Globus pallidus (tissue), 1 donor: ENCODE measurements at places on chromosomes 4 and X.

GRCh38 chr4:88070031-88070430 lies 62.6 kb downstream of the PKD2 start:
- no peak for DNase-seq

DNA sequence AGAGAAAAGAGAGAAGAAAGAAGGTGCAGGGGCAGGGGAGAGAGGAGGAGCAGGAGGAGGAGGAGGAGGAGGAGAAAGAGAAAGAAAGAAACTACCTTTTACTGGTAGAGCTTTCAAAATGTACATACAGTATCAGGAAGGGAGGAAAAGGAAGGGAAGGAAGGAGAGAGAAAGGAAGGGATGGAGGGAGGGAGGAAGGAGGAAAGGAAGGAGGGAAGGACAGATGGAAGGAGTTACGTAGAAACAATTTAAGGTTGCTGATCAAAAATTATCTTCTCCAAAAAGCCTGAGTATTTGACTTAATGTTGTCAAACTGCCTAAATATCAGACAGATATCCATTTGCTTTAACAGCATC lies 13.4 kb downstream of the TBC1D9 start:
- DNase-seq, result no peak

DNA sequence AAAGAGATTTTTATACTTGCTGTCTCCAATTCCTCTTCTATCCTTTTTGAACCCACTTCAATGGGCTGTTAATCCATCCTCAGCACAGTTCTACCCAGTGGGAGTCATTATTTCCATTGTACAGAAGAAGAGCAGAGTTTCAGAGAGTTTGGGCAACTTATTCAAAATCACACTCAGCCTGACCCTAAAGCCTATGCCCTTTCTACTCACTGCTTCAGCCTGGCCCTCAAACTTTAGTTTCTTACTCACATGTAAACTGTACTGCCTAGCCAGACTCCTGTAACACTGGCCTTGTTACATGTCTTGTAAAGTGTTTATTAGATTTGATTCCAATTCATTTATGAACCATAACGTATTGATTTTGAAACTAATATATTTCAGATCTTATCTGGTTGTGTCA lies 25.1 kb upstream of the USO1 start:
- DNase-seq, result no peak

DNA sequence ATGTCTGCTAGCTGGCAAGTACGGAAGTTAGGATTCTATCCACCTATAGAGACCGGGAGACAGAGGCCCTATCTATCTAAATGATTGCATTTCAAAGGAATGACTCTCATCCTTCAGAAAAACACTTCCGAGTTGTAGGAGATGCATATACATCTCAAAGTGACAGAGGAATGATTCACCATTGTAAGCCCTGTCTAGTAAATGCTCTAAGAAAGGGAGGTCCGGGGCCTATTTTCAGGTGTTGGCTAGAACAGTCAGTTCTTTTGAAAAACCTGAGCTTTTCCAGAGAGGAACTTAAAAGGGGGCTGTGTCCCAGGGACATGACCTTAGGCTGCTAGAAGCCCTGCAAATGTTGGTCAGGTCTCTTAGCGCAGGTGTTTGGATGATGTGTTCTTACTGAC lies 262.9 kb upstream of the IL1RAPL1 start:
- DNase-seq, result no peak

- no peak for DNase-seq
Observed at GRCh38 chrX:36160081-36160480, 240.5 kb downstream of the CFAP47 start.

DNA sequence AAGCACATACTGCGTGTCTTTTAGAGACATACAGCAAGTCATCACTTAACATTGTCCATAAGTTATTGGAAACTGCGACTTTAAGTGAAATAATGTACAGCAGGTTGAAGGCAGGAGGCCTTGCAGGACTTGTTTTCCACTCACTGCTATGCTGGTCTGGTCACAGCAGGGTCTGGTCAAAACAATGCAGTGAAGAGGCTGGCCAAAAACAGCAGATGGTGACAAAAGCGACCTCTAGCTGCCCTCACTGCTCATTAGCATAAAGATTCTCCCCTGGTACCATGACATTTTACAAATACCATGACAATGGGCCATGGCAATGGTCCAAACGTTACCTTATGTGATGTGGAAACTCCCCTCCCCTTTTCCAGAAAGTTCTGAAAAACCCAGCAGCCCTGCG lies 1283.6 kb downstream of the FSTL5 start:
- no peak for DNase-seq

GRCh38 chrX:46587158-46587557 lies 13.6 kb downstream of the CHST7 start:
- DNase-seq, result no peak

- DNase-seq, result no peak
Observed at GRCh38 chr4:174495626-174496025, 26.7 kb downstream of the HPGD start.

DNA sequence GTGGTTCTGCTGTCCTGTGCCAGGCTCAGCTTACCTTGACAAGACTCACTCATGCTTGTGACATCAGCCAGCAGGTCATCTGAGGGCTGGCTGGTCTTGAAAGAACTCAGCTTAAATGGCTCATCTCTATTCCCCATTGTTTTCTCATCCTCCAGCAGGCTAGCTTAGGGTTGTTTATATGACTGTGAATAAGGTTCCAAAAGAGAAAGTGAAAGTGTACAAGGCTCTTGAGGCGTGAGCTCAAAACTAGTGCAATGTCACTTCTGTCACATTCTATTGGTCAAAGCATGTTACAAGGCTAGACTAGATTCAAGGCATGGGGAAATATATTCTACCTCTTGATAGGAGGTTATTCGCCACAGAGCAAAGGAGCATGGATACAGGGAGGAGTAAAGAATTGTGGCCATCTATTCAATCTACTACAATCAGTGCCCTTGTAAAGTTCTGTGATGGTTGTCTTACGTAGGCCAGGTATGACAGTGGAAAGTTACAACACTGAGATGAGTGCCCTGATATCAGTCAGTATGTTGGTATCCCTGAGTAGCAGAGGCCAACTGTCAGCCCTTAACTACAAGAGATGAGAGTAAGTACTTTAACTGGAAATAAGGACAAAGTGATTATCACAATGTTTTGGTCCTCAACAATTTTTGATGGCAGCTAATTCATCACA lies 19.8 kb upstream of the TMLHE start:
- DNase-seq, result no peak

GRCh38 chr4:41303372-41304118 lies 46.8 kb downstream of the UCHL1 start:
- no peak for DNase-seq

GRCh38 chr4:81197864-81198524 lies 17.0 kb downstream of the PRKG2 start:
- no peak for DNase-seq

GRCh38 chr4:8225706-8226443 lies 26.8 kb downstream of the SH3TC1 start:
- DNase-seq, result no peak

DNA sequence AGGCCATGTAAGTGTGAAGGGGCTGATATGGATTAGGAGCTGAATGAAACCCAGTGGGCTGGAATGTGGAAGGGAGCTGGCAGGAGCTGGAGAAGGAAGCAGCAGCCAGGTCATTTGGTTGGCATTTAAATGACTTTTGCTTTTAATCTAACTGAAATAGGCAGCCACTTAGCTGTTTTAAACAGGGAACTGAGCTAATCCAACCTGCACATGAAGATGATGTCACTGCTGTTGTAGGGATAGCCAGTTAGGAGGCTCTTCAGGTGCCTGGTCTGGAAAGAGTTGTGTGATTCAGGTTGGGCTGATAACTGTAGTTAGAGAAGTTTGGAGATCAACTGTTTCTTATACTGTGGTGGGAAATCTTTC lies 122.4 kb downstream of the PALLD start:
- no peak for DNase-seq

GRCh38 chrX:25198253-25198652 lies 182.5 kb upstream of the ARX start:
- DNase-seq, result no peak

GRCh38 chrX:71081330-71082123 lies 13.4 kb upstream of the SNX12 start:
- no peak for DNase-seq

DNA sequence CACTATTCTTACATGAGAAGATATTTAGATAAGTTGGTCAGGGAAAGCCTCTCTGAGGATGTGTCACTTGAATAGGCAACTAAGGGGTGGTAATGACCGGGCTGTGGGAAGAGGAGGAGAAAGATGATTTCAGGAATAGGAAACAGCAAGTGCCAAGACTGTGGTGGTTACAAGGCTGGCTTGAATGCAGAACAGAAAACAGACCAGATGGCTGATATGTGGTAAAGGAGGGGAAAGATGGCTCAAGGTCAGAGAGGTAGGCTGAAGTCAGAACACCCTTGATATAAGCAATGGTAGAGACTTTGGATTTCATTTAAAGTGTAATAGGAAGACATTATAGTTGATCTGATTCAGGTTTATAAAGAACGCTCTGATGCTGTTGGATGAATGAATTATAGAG lies 15.0 kb downstream of the TLR7 start:
- no peak for DNase-seq

DNA sequence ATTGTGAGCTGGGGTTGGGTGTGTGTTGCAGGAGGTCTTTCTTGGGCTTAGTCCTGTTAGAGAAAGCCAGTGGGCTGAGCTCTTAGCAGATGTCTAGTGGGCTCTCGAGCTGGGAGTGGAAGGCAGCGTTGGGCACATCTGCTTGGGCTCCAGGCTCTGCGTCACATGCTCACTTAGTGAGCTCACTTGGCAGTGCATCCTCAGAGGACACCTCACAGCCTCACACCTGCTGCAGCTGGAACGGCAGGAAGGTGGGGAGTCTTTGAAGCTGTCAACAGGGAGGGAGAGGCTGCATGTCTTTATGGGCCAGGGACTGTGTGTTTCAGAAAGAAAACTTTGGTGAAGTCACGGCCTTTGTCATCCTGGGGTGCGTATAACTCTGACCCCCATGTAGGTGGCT lies 82.2 kb downstream of the PSAPL1 start:
- DNase-seq, result no peak

- no peak for DNase-seq
Observed at GRCh38 chr4:84796394-84796793, 170.1 kb downstream of the WDFY3 start.

DNA sequence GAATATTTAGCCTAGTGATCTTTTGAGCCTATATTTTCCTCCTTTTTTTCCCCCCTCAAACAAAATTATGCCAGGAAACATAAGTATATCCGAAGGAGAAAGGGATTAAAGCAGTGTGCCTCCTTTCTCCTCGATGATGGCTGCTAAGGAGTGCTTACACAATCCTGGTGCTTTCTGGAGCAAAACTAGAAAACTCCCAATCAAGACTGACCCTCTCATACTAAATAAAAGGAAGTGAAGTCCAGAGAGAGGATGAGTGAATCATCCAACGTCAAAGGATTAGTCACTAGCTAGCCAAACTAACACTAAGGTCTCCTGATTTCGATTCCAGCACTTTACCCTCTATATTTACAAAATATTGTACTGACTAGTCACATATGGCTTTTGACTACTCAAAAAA lies 146.8 kb downstream of the PPP3CA start:
- no peak for DNase-seq

GRCh38 chr4:8727131-8727530 lies 134.6 kb downstream of the CPZ start:
- no peak for DNase-seq

GRCh38 chr4:47084111-47084510 lies 52.7 kb downstream of the GABRB1 start:
- DNase-seq, result no peak

- DNase-seq, result no peak
Observed at GRCh38 chr4:179040259-179040658, 1598.0 kb upstream of the AGA start.

DNA sequence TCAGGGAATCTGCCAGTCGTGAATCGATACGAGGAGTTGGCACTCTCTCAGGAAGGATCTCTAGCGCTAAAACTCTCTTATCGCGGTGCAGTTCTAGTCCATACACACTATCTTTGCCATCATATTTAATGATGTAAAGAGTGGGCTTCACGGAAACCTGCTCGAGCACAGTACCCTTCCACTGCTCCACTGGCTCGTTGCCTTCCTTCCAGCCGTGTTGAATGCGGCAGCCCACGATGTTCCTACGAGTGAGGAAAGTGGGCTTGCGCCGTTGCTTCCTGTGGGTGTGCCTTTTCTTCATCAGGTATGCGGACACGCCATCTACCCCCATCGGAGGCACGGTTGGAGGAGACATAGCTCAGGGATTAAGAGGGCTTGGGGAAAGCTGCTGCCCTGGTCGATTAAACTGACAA lies 661 bp downstream of the SPIN4 start:
- no peak for DNase-seq

DNA sequence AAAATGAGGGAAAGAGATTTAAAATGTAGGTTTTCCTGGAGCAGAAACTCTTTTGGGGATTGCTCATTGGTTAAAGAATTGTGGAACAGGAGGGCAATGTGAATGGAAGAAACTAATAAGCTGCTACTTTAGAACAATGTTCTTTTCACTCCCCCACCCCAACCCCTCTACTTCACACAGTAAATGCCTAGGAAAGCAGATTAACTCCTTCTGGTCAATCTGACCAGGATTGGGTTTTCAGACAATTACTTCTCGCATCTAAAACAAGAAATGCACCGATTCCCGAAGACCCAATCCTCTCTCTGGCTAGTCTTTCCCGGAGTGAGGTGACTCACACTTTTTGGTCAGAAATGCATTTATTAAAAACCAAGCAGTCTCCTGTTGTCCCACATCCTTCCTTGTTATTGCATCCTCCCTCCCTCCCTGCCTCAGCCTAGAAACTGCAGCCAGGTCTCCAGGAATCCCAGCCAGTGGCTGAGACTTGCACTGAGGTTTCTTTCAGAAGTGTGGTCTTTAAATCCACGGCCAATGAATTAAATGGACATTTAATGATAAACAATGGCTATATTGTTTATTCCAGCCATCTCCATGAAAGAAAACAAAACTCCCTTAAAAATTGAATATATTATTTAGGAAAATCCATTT lies 21.4 kb downstream of the MFAP3L start:
- DNase-seq, result no peak

DNA sequence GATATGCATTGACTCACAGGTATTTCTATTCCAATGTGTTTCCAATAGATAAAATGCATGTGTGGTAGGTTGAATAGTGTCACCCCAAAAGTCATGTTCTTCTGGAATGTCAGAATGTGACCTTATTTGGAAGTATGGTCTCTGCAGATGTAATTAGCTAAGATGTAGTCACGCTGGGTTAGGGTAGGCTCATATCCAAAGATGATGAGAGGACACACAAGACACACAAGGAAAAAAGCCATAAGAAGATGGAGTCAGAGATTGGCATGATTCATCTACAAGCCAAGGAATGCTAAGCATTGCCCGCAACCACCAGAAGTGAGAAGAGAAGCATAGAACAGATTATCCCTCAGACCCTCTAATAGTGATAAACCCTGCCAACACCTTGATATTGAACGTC lies 17.5 kb downstream of the ZNF330 start:
- no peak for DNase-seq

GRCh38 chr4:123236606-123237005 lies 160.0 kb upstream of the SPRY1 start:
- no peak for DNase-seq

GRCh38 chrX:49249616-49250015 lies 14.3 kb downstream of the CCDC22 start:
- DNase-seq, result no peak

- DNase-seq, result no peak
Observed at GRCh38 chr4:35562861-35563260, 681.5 kb downstream of the ARAP2 start.

GRCh38 chrX:19760841-19761512 lies 126.4 kb downstream of the SH3KBP1 start:
- no peak for DNase-seq

- no peak for DNase-seq
Observed at GRCh38 chr4:10115271-10115796, 1.3 kb downstream of the WDR1 start.

- DNase-seq, result no peak
Observed at GRCh38 chr4:52263607-52264006, 212.5 kb downstream of the SPATA18 start.

GRCh38 chr4:159395693-159396092 lies 292.8 kb downstream of the RAPGEF2 start:
- no peak for DNase-seq
